ENCODE measurements at places on chromosomes 1 and 21. TPM values are rescaled to one million over a fixed set of nuclear protein-coding genes. Genes with fewer than 3 reads are reported as not detected.

DNA sequence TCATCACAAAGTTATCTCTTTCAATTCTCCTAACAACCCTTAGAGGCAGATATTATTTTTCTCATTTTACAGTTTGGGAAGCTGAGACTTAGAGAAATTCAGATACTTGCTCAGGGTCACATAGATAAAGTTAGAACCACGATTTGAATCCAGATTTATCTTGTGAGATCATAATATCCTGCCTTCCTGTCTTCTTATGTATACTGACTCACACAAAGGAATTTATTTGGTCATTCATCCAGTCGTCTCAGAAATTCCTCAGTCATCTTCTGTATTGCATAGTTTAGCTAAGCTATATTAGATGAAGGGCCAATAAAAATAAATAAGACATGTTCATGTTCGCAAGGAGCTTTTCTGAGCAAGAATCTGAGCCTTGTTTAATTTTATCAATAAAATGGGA lies 35.8 kb upstream of the RUNX1 start:
- H3K4me3 ChIP-seq, result no peak overlapping the region
- DNase-seq, result peak; percentile 95
- peak overlapping the region; percentile 71 for H3K27ac ChIP-seq
- H3K4me1 ChIP-seq, result peaks cover 49% of the 10 kb centered on the region
- no peaks in the 10 kb centered on the region for H3K36me3 ChIP-seq

DNA sequence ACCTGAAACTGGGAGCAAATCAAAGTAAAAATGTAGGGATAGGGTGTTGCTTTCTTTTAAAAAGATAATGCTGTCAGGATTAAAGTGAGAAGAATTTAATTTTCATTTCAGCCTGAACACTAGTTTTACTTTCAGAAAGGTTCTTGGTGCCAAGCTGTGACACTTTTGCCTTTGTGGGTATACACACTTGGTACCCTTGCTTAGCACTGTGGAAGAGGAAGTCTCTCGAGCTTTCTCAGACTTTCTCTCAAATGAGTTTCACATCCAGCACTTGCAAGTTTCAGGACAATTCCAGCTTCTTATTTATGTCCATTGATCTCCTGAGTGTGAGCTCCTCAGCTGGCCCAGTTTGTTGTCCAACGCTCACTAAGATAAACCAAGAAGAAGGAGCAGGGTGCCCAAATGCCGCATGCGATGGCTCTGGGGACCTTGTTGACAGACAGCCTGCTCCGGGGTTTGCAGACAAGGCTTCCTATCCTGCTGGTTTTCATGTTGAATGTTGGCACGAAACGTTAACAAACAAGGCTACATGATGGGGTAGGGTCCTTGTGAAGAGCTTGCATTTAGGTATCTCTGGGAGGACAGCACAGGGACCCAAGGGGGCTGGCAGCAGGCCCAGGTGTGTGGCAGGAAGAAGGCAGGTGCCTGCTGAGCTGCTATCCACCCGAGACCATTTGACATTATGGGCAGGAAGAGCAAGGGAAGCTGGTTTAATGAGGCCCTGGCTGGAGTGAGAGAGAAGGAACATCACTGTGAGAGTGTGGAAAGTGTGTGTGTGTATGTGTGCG lies 79.7 kb downstream of the POFUT2 start:
- 0 out of 2 replicates have a peak, but pooled peaks cover 7% of the 10 kb centered on the region for H3K4me1 ChIP-seq
- H3K4me3 ChIP-seq, result no peak overlapping the region
- DNase-seq, result no peak
- H3K27ac ChIP-seq, result no peak overlapping the region
- H3K36me3 ChIP-seq, result no peaks in the 10 kb centered on the region

DNA sequence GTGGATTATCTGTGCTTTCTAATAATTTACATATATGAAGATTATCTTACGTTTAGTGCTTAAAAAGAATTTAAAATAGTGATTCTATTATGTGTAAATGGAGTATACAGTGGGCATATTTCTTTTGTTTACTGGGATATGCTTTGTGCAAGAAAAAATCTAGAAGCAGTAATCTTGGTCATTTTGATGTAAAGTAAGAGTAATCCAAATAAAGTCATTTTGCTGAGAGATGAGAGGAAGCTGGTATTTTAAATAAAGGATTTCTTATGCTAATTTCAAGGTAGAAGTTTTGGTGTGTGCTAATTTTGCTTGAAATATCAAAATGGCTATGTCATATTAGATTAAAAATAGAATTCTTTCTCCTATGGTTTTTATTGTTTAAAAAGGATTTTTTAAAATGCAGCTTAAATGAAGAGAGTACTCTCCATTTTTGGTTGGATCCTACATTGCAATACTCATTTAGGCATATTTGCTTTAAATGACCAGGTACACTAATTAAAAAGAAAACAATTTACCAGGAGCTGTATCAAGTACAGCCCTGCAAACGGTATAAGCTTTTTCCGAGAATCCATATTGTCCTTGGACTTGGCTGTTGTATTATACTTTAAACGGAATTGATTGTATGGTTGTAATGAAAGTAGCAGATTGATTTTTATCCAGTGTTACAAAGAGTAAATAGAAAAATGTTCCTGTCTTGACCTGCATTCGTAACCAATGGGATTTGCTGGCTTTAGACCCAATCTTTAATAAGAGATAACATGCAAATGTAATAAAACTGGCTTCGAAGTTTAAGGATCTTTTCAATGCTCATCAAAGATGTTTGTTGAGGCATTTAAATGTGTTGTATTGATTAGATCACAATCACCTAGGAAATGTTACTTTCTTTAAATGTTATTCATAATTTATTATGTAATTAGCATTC lies 574.7 kb downstream of the USP25 start:
- peaks cover 46% of the 10 kb centered on the region for H3K27me3 ChIP-seq
- H3K4me3 ChIP-seq, result no peak overlapping the region
- no peak for DNase-seq
- H3K4me1 ChIP-seq, result no peaks in the 10 kb centered on the region
- H3K36me3 ChIP-seq, result no peaks in the 10 kb centered on the region

- H3K4me3 ChIP-seq, result no peak overlapping the region
- H3K36me3 ChIP-seq, result no peaks in the 10 kb centered on the region
- no peak for DNase-seq
- H3K27ac ChIP-seq, result no peak overlapping the region
- no peaks in the 10 kb centered on the region for H3K27me3 ChIP-seq
These were observed 70.9 kb upstream of the PLPPR4 start for GRCh38 chr1:99193431-99193830.

GRCh38 chr1:31620631-31621497 lies 3.4 kb downstream of the HCRTR1 start:
- no peak overlapping the region for H3K4me3 ChIP-seq
- no peaks in the 10 kb centered on the region for H3K36me3 ChIP-seq
- H3K27ac ChIP-seq, result no peak overlapping the region
- H3K27me3 ChIP-seq, result no peaks in the 10 kb centered on the region

GRCh38 chr1:155080312-155081228 lies 1.9 kb downstream of the EFNA3 start:
- H3K27ac ChIP-seq, result no peak overlapping the region
- peaks cover 69% of the 10 kb centered on the region for H3K4me1 ChIP-seq
- peaks cover 44% of the 10 kb centered on the region for H3K27me3 ChIP-seq
- DNase-seq, result peak; percentile 30

Gene SYPL2
- not detected for total RNA-seq

Gene KRTAP21-2
- total RNA-seq, result not detected

- 0 out of 2 replicates have a peak, but pooled peaks cover 4% of the 10 kb centered on the region for H3K27me3 ChIP-seq
- no peak for DNase-seq
- H3K4me1 ChIP-seq, result no peaks in the 10 kb centered on the region
- H3K36me3 ChIP-seq, result no peaks in the 10 kb centered on the region
- H3K4me3 ChIP-seq, result no peak overlapping the region
These were observed 7.4 kb downstream of the CFAP74 start for GRCh38 chr1:1996207-1996651.

DNA sequence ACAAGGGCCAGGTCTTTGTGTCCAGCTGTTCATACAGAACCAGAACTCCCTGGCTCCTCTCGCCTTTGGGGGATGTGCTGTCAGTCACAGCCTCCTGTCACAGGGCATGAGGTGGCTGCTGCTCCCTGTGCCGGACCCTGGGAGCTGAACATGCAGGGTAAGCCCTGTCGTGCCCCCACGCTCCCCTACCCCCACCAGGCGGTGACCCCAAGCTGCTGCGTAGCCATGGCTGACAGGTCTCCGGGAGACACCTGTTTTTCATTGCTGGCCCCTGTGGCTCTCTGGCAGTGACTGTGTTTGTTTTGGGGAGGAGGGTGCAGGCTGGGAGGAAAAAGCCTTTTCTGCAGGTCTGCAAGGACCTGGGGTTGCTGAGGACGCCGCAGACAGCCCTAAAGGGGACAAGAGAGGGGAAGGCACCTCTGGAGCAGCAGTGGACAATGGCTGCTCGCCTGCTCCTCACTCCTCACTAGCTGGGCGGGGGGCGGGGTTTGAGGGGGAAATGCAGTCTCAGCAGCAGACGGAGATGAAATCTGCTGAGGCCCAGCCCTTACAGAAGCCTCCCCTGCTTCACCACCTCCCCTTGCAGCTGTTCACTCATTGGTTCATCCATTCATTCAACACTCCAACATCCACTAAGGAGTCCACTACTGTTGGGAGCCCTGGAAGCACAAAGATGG lies 81.4 kb downstream of the TRABD2B start:
- H3K4me3 ChIP-seq, result no peak overlapping the region
- H3K36me3 ChIP-seq, result no peaks in the 10 kb centered on the region
- no peaks in the 10 kb centered on the region for H3K4me1 ChIP-seq
- no peaks in the 10 kb centered on the region for H3K27me3 ChIP-seq
- no peak overlapping the region for H3K27ac ChIP-seq
- DNase-seq, result no peak

- H3K27me3 ChIP-seq, result no peaks in the 10 kb centered on the region
- H3K27ac ChIP-seq, result no peak overlapping the region
- H3K4me3 ChIP-seq, result no peak overlapping the region
- no peaks in the 10 kb centered on the region for H3K4me1 ChIP-seq
- no peaks in the 10 kb centered on the region for H3K36me3 ChIP-seq
These were observed 28.8 kb downstream of the EPHA8 start for GRCh38 chr1:22592051-22592450.

Gene ALX3
- not detected for total RNA-seq

GRCh38 chr1:228835911-228836310 lies 100.6 kb downstream of the RHOU start:
- no peak overlapping the region for H3K27ac ChIP-seq
- no peak for DNase-seq
- H3K36me3 ChIP-seq, result no peaks in the 10 kb centered on the region
- H3K4me3 ChIP-seq, result no peak overlapping the region
- H3K27me3 ChIP-seq, result peaks cover 20% of the 10 kb centered on the region

- H3K4me3 ChIP-seq, result no peak overlapping the region
- H3K27ac ChIP-seq, result no peak overlapping the region
- DNase-seq, result no peak
- H3K27me3 ChIP-seq, result no peaks in the 10 kb centered on the region
These were observed 37.3 kb downstream of the MFSD2A start for GRCh38 chr1:39992234-39992633.

- no peaks in the 10 kb centered on the region for H3K4me1 ChIP-seq
- no peak overlapping the region for H3K27ac ChIP-seq
- no peak overlapping the region for H3K4me3 ChIP-seq
These were observed 42.6 kb downstream of the BACE2 start for GRCh38 chr21:41210426-41211059.

- H3K4me3 ChIP-seq, result no peak overlapping the region
- no peaks in the 10 kb centered on the region for H3K36me3 ChIP-seq
- H3K27ac ChIP-seq, result no peak overlapping the region
- H3K27me3 ChIP-seq, result no peaks in the 10 kb centered on the region
These were observed 94.8 kb downstream of the CRB1 start for GRCh38 chr1:197362871-197363270.

DNA sequence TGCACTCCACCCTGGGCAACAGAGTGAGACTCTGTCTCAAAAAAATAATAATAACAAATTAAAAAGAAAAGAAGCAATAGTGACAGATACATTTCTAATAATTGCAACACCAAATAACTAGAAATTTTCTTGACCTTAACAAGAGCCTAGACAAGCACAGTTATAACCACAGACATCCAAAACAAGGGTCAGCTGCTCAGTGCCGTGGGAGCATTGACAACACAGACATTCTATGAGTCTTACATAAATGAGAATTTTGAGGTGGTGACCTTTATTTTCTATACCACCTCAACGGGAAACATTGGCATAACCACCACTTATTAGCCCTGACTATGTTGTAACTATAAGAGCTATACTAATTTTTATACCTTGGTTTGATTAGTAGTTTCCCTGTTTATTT lies 156.1 kb downstream of the NR5A2 start:
- peak; percentile 32 for DNase-seq
- H3K27me3 ChIP-seq, result no peaks in the 10 kb centered on the region
- H3K36me3 ChIP-seq, result no peaks in the 10 kb centered on the region
- peak overlapping the region; percentile 63 for H3K27ac ChIP-seq
- H3K4me1 ChIP-seq, result peaks cover 60% of the 10 kb centered on the region

GRCh38 chr1:116178837-116179236 lies 67.6 kb downstream of the MAB21L3 start:
- H3K4me3 ChIP-seq, result no peak overlapping the region
- peaks cover 17% of the 10 kb centered on the region for H3K27me3 ChIP-seq
- H3K4me1 ChIP-seq, result no peaks in the 10 kb centered on the region
- H3K27ac ChIP-seq, result no peak overlapping the region
- H3K36me3 ChIP-seq, result no peaks in the 10 kb centered on the region

Gene HUNK
- not detected for total RNA-seq
